Activated naive CD4-positive, alpha-beta T cell treated with Interleukin-2 at 50 U/mL for 16 hours (primary cell): ENCODE measurements at places on chromosomes 16 and 17.

DNA sequence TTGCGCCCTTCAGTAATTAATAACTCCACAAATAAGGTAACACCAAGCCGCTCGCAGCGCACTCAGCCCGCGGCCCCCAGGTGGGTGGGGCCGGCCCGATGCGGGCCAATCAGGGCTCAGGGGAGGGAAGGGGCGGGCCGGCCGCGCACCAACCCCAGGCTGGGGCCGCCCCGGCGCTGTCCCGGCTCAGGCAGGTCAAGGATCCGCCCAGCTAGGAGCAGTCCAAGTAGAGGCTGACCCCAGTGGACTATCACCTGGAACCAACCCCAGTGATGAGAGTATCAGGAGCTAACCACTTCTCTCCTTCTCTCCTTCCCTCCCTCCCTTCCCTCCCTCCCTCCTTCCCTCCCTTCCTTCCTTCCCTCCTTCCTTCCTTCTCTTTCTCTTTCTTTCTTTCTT, 110.8 kb downstream of the C16orf78 start:
- DNase-seq: no peak

DNA sequence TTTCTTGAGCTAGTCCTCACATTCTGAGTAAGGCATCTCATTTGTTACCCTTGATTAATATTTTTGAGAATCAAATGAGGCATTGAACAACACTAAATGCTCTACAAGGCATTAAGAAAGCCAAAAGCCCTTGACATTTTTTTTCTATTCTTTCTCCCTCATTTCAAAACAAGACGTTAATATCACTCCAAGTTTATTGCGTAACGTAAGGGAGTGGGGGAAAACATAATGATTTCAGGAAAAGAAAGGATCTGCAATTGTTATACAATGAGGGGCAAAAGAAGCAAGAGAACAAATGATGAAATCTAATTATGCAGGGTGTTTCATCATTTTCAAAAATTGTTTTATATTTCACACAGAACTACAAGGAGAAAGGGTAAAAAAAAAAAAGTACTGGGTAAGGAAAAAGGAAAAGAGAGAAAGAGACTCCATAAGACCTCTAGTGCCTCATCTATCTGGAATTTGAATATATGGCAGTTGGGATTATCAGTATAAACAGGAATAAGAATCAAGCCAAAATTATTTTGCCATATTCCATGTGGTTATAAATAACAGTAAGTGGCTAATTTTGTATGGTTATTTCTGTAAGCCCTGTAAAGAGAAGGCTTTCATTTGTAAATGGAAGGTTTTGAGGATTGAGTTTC, 163.0 kb downstream of the ABCA8 start:
- DNase-seq: no peak

GRCh38 chr17:36675786-36676185, 74.4 kb downstream of the MRM1 start:
- DNase-seq: no peak

GRCh38 chr17:1754430-1755112, 7.3 kb upstream of the SERPINF1 start:
- DNase-seq: no peak

DNA sequence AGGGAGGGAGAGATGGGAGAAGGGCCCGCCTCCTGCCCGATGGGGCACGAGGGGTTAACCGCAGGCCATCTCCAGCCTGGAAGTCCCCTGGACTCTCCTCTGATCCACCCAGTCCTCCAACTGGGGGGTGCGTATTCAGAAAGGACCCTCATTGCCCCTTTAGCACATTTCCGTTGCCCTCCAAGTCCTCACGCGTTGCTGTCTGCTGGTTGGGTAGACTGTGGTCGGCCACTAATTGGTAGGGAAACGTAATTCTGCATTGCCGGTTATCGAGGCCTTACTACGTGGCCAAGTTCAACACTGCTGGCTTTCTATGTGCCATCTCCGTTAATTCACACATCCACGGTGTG, 103.4 kb downstream of the FOXL1 start:
- no peak for DNase-seq

DNA sequence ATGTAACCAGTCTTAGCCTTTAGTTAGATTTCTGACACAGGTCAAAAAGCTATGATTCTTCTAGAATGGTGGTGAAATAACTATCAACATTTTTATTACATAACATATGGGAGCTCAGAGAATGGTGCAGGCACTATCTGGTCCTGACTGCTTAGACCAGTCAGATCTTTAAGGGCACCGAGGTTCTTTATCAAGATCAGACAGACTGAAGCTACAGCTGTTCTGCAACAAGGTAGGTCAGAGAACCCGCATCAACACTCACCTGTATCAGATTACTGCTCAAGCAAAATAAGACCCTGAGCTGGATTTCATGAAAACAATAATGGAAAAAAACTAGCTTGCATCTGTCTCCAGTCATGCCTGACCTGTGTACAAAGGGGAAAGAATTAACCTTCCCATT, 160.4 kb downstream of the KCNJ2 start:
- no peak for DNase-seq

DNA sequence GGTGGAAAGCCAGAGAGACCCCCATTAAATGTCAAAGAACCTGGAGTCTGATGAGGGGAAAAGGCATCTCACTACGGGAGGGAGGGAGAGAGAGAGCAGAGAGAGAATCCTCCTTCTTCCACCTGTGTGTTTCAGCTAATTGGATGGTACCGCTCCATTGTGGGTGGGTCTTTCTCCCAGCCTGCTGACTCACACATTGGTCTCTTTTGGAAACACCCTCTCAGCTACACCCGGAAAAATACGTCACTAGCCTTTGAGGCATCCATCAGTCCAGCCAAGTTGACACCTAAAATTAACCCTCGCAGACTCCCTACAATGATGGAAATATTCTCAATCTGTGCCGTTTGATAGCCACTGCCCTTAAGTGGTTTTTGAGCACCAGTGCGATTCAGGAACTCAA, 100.4 kb downstream of the ELAC2 start:
- no peak for DNase-seq

DNA sequence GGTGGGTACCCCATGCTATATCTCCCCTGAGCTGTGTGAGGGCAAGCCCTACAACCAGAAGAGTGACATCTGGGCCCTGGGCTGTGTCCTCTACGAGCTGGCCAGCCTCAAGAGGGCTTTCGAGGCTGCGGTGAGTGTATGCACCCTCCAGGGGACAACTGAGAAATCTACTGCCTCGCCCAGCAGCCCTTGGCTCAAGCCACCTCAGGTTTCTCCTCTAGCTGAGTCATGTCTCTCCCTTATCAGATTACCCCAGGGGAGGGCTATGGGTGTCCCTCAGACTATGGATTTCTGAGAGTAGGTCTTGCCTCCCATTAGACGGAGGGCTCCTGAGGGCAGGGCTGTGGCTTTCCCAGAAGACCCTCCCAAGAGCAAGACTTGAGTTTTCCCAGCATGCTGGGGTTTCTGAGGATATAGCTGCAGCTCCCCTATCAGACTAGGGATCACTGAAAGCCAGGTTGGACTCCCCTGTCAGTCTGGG, 6.7 kb downstream of the NEK8 start:
- no peak for DNase-seq

DNA sequence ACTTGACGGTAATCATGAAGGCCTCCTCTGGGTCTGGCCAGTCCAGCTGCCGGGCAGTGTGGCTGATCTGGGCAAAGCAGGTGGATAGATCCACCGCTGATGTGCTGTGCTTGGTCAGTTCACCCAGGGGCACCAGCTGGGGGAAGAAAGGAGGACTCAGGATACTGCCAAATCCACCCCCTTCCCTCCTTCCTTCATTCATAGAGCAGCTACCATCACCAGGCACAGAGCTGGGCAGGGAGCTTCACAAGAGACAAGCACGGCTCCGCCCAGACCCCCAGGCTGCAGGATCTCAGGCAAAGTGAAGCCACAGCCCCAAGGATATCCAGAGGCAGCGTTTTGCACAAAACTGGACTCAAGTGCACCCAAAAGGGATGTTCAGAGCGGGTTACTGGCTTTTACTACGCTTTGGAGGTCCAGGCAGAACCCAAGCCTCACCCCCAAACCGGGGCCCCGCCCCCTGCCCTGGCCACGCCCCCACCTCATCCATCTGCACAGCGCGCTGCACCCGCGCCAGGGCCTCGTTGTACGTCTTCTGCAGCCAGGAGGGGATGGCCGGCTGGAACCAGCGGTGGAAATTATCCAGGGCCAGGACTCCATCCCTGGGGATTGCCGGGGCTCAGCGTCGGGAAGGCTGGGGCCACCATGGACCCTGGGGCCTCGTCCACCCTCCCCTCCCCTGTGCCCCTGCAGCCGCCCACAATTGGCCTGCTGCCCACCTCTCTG, 9.1 kb downstream of the UNC13D start:
- DNase-seq: no peak

DNA sequence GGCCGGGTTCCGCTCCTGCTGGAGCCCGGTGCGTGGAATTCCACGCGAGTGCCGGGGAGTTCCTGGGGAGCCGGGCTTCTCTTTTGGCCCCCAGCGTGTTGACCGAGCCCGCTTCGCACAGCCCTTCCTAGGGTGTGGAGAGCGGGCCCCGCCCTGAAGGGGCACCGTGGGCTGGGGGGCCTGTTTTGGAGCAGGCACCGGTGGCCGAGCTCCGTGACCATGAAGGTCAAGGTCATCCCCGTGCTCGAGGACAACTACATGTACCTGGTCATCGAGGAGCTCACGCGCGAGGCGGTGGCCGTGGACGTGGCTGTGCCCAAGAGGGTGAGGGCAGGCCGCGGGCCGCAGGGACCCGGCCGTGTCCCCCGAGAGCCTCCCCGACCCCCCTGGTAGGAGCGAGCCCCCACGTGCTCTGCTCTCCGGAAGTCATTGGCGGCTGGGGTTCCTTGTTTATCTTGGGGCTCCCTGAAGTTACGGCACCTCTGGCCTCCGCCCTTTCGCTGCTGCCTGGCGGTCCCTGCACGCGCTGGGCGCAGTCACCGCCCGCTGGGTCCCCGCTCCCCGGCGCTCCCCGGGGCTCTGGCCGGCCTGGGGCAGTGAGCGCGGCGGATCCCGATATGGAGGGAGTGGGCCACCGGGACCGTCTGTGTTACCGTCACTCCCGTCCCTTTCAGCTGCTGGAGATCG, 528 bp downstream of the HAGHL start:
- no peak for DNase-seq

- peak; percentile 83 for DNase-seq
Observed at GRCh38 chr17:45147581-45148182, 593 bp upstream of the HEXIM1 start.
